ENCODE measurements at places on chromosomes 3 and 15.

GRCh38 chr3:17645074-17645698, 97.2 kb downstream of the TBC1D5 start:
- peak; percentile 76 for DNase-seq

DNA sequence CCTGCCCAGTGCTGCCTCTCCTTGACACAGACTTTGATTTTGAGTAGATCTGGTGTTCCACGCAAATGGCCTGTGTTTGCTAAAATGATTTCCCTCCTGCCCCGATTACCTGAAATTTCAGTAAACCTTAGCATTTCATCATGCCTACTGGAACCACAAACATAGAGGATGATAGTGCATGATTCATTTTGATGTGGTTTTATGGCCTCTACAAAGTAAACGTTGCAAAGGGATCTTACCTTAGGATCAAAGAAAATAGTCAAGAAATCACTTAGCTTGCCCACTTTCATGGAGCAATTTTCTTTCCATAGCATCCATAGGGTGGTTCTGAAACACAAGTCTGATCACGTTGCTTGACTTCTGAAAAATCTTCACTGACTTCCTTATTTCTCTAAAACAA, 524.6 kb upstream of the ATP11B start:
- peak; percentile 58 for DNase-seq

GRCh38 chr15:28950916-28951315, 65.1 kb downstream of the APBA2 start:
- DNase-seq: no peak

DNA sequence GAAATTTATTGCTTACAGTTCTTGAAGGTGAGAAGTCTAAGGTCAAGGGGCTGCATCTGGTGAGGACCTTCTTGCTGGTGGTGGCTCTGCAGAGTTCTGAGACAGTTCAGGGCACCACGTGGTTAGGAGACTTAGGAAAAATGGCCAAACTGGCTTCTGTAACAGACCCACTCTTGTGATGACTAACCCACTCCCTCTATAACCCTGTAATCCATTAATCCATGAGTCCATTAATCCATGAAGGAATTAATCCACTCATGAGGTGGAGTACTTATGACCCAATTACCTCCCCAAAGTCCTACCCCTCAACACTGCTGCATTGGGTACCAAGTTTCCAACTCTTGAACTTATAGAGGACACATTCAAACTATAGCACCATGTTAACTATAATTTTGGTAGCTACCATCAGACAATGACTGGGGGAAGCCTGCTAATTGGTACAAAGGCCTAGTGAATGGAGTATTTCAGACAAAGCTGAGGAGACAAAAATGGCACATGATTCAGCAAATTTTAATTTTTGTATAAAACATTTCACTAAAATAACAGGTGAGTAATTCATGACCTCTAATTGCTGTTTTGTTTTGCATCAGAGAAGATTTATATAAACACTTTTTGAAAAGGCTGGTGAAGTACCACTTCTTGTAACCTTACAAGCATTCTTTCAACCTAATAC, 374.1 kb upstream of the TBL1XR1 start:
- no peak for DNase-seq

GRCh38 chr15:61390138-61390537, 161.0 kb upstream of the RORA start:
- DNase-seq: no peak

DNA sequence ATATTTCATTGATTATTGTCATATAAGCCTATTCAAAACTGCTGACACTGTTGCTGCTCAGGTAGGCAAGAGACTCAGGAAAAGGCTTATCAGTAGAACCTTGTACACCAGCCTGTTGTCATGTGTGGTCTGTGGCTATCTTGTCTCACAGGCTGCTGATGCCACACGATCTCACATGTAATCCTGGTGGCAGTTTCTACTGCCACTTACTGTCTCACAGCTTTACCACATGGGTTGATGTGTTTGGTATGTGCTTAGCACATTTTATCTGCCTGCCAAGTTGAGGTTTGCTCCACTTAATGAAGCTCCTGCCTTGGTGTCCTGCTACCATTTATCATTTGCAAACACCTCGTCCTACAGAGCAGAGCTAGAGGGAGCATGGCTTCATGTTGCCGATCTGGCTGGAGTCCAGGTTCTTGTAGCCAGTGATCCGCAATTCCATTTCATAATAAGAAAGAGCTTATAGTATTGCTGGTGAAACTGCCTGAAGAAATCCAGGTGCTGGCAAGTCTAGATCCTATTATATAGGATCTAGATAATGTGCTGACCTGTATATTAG, 637.9 kb downstream of the NLGN1 start:
- no peak for DNase-seq
